ENCODE measurements at places on chromosomes 3 and 15.
A peak's percentile ranks its signal among the peaks of the same experiment; 100 is the strongest.

DNA sequence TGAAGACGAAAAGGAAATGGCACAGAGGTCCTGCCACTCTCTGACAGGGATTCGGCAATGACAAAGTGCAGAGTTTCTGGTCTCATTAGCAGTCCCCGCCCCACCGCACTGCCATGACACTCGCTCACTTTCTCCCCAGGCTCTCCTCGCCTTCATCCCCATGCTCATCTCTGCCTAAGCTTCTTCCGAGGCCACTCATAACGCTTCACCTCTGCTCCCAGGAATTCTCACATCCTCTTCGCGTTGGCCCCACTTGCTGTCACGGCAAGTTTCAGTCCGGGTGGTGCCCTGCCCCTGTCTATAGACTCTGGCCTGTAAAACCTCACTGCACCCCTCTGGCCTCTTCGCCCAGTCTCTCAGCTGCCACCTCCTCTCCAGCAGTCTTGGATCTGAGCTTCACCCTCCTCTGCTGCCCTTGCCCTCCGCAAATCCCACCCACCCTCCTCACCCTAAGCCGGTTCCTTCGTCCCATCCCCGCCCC, 654 bp downstream of the RUBCN start:
- no peak for DNase-seq

GRCh38 chr15:57720867-57721266, 14.4 kb downstream of the POLR2M start:
- DNase-seq: peak; percentile 78

- no peak for DNase-seq
These were observed 126.8 kb upstream of the GOLGA6L4 start for GRCh38 chr15:84108728-84109127.

DNA sequence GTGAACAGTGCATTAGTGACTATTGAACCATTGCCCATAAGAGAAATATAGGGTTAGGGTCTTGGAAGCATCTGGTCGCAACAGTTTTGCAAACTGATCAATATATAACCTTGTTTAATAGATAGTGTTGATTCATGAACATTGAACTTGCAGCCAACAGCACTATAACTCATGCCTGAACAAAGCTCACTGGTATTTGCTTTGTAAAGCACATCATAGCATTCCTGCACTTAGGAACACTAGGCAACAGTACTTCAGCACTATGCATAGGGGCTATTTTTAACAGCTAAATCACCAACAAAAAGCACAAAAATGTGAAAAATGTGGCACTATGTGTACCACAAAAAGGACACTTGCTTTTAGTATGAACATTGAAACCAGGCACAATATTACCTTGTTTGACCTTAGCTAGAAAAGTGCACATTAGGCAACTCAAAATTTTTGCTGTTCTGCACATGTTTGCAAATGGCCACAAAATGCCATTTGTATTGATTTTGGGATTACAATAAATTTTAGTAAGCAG, 68.0 kb downstream of the OXNAD1 start:
- DNase-seq: peak; percentile 63

DNA sequence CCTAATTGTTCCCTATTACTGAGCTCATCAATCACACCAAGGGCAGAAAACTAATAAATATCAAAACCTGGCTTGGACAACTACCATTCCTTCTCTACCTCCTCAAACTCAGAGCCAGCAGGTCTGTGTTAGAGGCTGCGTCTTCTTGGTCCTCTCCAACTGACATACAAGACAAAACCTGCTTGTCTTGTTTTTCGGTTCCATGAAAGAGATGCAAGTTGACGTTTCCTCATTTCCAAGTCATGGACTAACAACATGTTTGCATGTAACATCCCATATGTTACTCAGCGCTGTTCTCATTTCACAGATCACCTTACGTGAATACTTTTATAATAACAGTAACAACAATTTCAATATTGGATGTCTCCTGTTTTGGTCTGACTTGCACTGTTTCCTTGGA, 110.9 kb downstream of the LMLN start:
- DNase-seq: no peak

DNA sequence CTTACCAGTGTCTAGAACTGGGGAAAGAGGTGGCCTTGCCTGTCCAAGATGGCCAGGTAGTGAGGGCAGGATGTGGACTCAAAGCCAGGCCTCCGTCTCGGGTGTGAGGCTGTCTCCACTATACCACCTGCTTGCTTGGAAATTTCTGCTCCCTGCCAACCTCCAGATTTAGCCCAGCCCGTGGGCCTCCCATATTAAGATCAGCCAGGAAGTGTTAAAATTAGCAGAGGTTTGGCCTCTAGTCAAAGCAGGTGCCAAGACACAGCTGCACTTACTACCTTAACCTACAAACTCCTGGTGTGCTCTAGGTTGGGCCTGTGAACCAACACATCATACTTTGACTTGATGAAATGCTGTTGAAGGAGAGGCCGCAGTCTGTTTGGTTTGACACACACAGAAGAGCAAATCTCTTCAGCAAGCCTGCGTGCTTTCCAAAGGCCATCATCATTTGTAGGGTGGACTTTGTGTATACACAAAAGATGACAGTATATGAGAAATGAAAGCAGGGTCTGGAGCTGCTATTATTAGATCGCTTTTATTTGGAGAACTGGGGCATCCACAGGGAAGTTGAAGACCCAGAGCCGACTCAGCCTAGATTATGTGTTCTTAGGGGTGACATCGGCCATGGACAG, 206.5 kb downstream of the XXYLT1 start:
- no peak for DNase-seq

DNA sequence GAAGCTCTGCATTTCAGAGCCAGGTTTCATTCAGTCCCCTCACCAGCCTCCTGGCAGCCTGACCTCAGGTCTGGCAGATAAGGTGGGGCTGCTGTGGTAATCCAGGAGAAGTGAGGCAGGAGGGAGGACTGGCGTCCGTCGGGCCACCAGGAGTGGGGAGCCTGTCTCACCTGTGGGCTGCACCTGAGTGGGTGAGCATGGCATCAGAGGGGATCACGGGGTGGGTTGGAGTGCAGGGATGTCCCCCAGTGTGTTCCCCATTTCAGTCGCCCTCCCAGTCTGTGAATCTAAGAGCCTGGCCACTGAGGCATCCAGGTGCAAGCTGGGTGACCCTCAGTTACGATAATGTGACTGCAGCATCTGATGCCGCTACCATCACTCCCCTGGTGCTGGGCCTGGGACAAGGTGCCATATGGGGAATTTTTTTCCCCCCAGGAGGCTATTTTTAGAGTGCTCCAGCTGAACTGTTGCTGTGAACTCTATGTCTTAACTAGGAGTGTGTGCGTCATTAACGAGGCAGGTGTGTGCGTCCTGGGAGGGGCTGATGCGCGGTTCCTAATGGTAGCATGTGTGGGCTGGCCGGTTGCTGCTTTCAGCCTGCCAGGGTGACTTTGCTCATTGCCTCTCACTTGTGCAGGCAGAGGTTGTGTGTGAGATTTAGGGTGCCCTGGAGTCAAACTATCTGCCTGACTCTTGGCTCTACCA, 165.2 kb downstream of the SLCO3A1 start:
- no peak for DNase-seq

DNA sequence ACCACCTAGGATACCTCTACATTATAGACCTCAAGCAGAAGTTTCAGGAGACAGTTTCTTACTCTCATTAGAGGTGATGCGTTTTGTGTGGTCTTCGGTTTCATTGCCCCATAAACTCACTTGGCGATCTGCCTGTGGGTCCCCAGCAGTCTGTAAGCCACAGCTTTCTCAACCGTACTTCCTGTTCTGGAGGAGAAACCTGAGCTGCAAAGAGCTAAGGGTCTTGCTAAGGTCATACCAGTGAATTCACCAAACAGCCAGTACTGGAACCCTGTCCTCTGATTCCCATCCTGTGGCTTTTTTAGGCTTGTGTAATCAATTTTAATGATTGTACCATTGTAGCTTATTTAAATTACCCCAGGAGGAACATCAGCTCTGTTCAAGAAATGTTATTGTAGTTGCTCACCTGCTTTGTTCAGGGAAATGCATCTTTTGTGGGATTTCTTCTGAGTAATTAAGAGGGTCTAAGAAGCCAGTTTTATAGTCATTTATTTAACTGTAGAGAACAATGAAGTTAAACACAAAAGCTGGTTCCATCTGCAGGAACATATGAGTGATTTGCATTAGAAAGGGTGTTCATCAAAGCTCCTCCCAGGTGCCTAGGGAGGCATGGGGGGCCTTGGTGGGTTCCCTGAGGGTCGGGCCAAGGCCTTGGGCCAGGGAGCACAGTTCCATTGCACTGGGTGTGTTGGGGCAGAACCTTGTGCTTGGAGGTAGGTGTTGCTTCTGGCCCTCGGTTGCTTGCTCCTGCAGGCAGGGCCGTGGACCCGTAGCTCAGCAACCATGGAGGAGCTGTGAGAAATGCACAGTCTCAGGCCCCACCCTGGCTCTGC, 69.6 kb downstream of the APBA2 start:
- peak; percentile 21 for DNase-seq

DNA sequence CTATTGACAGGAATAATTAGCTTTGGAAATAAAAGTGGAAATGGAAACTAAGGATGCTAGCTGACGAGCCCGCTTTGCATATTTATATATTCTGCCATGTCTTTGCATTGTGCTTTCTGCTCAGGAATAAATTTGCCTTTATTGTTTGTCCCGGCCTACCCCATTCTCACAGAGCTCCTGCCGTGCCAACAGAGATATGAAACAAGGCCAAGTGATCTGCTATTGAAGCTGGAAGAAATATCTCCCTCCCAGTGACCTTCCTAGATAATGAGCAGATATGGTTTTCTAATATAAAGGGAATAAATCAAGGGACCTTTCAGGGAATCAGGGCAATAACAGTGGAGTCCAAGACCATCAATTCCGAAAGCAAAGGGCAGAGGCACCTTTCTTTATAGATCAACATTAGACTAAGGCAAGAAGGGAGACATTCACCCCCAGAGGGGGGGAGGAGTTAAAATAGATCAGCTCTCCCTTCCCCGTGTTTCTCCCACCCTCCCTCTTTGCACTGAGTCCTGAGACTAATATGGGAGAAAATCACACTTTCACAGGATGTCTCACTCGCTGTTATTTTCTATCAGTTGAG, 664.6 kb downstream of the AGBL1 start:
- DNase-seq: no peak

GRCh38 chr3:157226173-157226847, 66.4 kb upstream of the CCNL1 start:
- DNase-seq: no peak

DNA sequence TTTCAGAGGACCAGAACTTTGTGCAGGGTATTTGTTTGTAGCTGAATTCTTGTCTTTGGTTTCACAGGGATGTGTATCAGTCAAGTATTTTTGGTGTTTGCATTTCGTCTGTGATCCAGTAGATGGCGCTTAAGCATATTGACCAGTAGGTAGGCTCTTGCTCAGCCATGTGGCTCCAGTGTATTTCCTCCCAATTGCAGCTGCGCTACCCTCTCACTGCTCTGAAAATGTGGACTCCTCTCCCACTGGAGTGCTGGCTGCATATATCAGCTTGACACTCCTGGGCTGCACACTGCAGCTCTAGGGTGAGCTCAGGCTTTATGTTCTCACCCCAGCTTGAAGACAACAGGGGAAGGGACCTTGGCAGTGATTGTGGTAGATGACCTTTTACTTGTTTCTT, 1264.3 kb upstream of the ALCAM start:
- peak; percentile 33 for DNase-seq

- DNase-seq: peak; percentile 91
These were observed 47.3 kb downstream of the ITGA11 start for GRCh38 chr15:68384451-68385239.

- DNase-seq: no peak
These were observed 69.9 kb upstream of the FOXP1 start for GRCh38 chr3:71653414-71653807.

- no peak for DNase-seq
These were observed 27.0 kb upstream of the CD200R1L start for GRCh38 chr3:112873632-112874031.

DNA sequence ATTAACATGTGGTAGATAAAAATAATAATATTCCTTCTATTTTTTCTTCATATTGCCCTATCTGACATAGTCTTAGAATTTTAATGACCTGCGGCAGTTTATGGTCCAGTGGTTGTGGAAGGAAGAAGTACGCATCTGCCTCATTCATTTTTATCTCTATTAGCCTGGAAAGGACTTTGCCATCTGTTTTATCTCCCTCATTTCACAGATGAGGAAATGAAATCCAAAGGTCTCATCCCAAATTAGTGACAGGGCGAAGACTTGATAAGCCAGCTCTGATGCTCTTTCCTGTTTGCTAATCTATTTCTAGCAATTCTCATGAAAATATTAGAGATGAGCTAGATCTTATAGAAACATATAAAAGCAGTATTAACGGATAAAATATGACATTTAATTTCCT, 113.3 kb downstream of the KLHL25 start:
- no peak for DNase-seq

GRCh38 chr15:101528108-101528916, 38.8 kb upstream of the PCSK6 start:
- no peak for DNase-seq

- DNase-seq: no peak
These were observed 19.0 kb downstream of the FBLN2 start for GRCh38 chr3:13567684-13568514.

GRCh38 chr15:67747921-67748320, 77.4 kb upstream of the SKOR1 start:
- no peak for DNase-seq

- peak; percentile 66 for DNase-seq
These were observed 9.7 kb downstream of the ETV5 start for GRCh38 chr3:186099178-186099577.

- peak; percentile 16 for DNase-seq
These were observed 136.2 kb downstream of the CHDH start for GRCh38 chr3:53709860-53710674.

- no peak for DNase-seq
These were observed 80.7 kb downstream of the TIGIT start for GRCh38 chr3:114374433-114374990.

- no peak for DNase-seq
These were observed 175.9 kb downstream of the PDZRN3 start for GRCh38 chr3:73448761-73449301.

DNA sequence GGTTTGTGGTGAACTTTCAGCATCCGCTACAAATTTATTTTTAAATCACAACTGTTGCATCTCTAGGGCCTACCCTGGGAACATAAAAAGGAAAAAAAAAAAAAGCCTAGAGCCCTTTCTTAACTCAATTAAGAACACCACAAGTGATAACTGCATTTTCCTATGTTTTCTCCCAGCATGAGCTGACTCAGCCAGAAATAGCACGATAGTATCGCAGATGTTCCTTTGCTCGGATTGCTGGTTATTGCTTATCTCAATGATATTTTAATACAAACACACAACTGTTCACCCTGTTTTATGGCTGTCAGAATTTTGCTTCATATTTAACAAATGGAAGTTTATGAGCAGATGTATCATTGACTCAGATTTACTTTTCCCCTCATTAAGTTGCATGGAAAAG, 251.8 kb upstream of the SUCLG2 start:
- peak; percentile 1 for DNase-seq

DNA sequence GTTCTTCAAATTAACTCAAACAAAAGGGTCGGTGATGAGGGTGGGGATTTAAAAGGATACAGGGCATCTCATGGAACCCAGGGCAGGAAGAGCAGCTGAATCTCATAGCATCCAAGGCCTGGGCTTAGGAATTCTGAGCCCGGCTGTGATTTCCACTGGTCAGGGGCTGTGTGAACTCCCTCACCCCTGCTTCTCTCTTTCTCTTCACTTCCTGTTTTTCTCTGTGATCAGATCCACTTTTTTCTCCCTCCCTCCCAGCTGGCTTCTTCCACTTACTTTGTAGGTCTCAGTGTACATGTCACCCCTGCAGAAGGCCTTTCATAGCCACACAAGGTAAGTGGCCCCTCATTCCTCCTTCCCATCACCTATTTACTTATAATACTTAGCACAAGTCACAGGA, 68.2 kb upstream of the CORO2B start:
- no peak for DNase-seq

All from fibroblast of skin of left quadriceps (primary cell).